Stimulated activated CD4-positive, alpha-beta T cell treated with anti-CD3 and anti-CD28 coated beads, Interleukin-4, amount 100 ng/mL, for 1 hour (primary cell): ENCODE measurements at places on chromosomes 3 and 15.

DNA sequence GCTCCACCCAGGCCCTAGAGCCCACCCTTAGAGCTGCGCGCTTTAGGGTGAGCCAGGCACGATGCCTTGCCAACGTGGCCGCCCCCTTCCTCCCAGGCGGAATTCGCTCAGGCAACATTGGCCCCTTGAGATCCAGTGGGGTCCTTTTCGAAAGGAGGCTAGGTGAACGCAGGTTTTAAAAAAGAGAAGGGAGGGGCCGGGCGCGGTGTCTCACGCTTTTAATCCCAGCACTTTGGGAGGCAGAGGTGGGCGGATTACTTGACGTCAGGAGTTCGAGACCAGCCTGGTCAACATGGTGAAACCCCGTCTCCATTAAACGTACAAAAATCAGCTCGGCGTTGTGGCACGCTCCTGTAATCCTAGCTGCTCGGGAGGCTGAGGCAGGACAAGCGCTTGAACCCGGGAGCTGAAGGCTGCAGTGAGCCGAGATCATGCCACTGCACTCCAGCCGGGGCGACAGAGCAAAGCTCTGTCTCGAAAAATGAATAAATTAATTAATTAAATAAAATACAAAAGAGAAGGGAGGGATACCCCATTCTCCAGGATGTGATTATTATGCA lies 984 bp upstream of the RPP25 start:
- peak; percentile 8 for DNase-seq

DNA sequence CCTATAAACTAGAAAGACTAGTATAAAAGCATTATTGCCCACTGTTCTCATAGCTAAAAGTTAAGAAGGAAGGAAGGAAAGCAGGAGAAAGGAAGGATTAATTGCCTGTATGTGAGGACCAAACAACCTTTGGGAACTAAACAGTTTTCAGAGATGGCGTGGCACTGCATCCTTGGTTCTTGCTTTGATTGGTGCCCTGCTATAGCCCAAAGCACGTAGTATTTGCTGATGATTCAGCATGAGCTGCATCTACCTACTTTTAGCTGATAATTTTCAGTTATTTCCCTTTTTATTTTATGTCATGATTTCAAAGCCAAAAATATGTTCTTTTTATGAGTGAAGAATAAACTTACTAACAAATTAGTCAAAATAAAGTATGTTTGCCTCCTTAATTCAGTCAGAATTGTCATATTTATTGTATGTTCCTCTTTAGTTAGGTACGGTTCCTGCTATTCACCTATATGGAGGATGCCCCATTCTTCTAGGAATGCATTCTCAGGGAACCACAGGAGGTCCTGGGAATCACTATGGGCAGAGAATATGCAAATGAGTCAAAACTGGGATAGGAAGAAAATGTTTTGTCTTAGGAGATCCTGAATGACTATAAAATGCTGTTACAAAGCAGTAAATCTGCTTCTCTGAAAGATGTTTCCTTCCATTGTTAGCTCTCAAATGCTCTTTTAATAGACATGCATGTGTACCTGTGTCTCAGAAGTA lies 65.4 kb upstream of the THSD4 start:
- no peak for DNase-seq

GRCh38 chr15:64166102-64166890 lies 3.5 kb upstream of the PPIB start:
- no peak for DNase-seq

DNA sequence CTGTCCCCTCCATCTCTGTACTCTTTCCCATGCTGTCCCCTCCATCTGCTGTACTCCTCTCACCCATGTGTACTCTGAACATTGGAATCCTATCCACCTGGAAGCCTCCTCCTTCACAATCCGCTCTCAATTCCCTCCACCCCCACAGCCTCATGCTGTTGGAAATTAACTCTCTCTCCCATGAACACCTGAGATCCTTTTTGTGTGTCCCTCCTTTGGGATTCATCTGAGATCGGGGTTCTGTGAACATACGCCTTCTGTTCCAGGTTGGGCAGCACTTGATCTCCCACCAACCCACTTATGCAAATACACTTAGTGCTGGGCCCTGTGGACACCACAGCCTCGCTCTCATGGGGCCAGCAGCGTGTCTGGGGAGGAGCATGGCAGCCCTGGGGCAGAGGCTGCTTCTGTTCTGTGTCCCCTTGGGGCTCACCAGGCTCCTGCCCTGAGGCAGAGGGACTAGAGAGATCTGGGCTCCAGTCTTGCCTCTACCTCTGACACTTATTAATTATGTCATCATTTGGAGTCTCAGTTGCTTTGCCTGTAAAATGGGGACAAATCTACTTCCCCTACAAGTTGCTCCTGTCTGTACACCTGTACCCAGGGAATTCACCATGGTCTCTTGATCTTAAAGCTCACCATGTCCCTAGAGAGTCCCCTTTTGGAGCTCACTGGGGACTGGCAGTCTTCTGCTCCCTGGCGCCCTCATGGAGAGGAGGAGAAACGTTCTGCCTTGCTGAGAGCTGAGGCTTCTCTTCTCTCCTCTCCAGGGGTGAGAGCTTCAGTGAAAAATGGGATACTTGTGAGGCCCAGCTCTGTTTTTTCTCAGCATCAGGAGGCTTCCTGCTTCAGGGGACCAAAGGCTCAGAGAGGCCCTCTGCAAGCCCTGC lies 42.7 kb downstream of the ITGA11 start:
- no peak for DNase-seq

DNA sequence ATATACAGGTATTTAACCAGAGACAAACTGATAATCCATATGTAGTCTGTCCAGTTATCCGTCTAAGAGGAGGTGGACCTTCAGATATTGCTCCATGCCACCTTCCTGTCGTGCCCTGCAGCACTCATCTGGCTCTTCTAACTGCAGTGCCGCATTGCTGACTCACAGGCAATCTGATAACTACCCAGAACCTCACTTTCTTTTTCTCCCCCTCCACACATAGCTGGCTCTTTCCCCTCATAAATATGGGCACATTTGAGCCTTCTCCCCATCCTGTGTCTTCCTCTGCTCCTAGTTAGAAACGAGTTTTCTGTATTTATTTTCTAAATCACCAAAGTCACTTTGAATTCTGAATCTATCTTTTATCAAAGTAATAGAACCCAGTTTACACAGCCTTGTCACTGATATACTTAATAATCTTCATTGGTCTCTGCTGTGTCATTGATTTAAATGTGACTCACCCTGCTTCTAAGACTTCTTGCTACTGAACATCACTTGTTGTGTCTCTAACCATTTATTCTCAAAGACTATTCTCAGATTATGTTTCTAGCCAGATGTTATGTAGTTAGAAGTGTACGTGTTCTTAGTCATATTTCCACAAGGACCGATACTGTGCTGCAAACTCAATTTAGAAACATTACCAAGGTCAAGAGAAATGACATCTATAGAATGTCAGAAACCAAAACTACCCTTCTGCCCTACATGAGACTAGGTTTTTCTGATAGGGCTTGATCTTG lies 17.4 kb upstream of the KCNMB2 start:
- no peak for DNase-seq

GRCh38 chr3:10454907-10455544 lies 50.4 kb downstream of the ATP2B2 start:
- no peak for DNase-seq

- DNase-seq, result no peak
These were observed 16.9 kb downstream of the ACAA1 start for GRCh38 chr3:38119821-38120692.

DNA sequence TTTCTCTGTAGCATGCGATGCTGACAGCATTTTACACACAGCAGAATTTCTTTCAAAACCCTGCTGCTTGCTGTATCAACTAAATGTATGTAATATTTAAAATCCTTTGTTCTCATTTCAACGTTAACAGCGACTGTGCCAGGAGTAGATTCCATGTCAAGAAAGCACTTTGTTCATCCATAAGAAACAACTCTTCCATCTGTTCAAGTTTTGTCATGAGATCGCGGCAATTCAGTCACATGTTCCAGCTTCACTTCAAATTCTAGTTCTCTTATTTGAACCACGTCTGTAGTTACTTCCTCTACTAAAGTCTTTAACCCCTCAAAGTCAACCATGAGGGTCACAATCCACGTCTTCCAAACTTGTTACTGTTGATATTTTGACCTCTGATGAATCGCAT lies 50.6 kb downstream of the SMARCC1 start:
- DNase-seq, result no peak

DNA sequence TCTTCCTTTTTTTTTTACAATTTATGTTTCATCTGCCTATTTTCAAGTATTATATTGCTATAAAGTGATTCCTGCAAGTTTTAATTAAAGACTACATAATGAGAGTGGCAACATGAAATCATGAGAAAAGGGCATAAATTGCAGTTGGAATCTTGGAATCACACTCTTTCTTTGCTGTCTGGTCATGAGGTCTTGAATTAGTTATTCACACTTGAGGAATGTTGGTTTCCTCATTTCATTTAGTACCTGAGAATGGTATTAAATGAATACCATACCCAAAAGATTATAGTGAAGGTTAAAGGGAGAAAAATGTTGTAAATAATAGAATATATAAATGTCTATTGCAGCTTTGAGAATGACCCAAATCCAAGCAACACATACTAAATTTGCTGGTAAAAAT lies 25.8 kb upstream of the CNTN3 start:
- DNase-seq, result no peak

GRCh38 chr15:40769274-40770146 lies at the start of gene C15orf62:
Gene C15orf62, plus strand, starts transcription at chr15:40769980. Its CDS starts 516 bp downstream, at chr15:40770496.
- peak; percentile 75 for DNase-seq

- no peak for DNase-seq
These were observed 244.4 kb upstream of the GOLGA6L4 start for GRCh38 chr15:83991163-83991562.

DNA sequence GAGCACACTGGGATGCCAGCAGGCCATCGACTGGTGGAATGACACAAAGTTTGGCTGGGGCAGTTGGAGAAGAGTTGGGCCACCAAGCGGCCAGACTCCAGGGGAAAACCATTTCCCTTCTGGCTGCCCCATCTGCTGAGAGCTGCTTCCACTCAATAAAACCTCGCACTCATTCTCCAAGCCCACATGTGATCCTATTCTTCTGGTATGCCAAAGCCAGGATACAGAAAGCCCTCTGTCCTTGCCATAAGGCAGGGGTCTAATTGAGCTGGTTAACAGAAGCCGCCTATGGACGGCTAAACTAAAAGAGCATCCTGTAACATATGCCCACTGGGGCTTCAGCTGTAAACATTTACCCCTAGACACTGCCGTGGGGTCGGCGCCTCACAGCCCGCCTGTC lies 55.1 kb downstream of the NKIRAS1 start:
- no peak for DNase-seq

DNA sequence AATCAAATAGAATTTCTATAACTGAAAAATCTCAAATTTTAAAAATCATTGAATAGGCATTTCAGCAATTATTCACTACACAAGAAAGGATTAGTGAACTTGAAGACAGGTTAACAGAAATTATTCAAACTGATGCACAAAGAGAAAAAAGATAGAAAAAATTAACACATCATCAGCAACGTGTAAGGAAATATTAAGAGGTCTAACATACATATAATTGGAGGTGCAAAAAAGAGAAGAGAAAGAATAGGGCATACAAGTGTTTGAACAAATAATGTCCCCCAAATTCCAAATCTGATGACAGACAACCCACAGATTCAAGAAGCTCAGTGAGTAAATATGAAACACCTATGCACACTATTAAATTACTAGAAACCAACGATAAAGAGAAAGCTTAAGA lies 57.1 kb downstream of the FBXL2 start:
- DNase-seq, result no peak

- DNase-seq, result no peak
These were observed 16.8 kb downstream of the UBE3A start for GRCh38 chr15:25422021-25422420.

DNA sequence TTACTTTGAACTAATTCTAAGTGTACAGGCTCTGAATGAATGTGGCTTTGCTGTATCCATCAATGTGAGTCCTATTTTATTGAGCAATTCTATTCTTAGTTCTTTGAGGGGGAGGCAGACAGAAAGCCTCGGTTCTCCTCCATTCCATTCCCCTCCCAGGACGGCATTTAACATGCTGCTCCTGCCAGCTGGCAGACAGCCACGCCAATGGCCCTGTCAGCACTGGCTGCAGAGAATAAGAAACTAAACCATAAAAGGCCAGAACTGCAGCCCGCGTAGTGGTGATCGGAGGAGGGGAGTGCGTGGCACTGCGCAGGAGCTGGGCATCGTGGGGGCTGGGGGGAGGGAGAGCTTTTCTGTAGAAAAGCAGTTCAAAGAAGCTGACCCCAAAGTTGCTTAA lies 76.0 kb upstream of the HACD2 start:
- DNase-seq, result no peak

DNA sequence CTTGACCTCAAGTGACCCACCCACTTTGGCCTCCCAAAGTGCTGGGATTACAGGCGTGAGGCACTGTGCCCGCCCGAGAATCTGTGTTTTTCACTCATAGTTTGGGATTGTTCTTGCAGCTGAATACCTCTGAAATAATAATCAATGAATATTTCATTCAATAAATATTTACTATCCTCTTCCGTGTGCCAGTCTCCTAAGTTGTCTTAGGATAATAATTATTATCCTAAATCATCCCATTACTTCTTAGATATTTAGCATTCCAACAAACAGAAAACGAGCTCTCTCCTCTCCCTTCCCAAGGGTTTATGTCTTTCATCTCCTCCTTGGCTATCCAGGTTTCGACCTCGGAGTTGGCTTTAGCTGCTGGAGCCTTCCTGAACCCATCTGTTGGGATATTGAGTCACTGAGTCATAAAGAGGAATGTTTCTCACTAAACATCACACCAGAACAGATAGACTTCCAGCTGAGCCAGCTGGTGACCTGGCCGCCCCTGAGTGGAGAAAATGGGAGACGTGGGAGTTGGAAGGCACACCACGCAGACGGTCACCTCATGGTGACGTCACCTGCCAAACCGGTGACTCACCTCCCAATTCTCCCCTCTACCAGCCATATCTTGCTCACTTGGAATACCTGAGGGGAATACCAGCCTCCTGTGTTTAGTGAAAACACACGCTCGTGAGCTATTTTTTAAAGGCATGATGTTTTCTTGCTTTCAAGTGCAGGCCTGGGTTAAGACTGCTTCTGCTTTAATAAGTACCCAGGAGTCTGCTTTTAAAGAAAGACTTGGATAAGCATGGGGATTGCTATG lies 43.9 kb downstream of the BHLHE40 start:
- no peak for DNase-seq

DNA sequence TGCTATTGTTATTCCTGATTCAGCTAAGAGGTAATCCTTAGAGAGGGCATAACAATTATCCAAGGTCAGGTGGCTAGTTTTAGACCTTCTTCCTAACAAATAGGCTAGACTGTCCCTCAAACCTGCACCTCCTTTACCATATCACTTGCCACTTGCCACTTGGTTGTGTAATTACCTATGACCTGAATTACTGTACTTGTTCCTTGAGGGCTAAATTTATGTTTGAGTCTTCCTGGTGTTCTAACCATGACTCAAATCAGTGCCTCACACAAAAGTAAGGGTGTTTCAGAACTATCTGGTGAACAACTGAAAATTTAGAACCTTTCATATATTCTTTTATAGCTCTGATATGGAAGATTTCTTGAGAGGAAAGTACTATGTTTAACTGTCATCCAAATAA lies 365.8 kb upstream of the SEMA6D start:
- DNase-seq, result no peak

DNA sequence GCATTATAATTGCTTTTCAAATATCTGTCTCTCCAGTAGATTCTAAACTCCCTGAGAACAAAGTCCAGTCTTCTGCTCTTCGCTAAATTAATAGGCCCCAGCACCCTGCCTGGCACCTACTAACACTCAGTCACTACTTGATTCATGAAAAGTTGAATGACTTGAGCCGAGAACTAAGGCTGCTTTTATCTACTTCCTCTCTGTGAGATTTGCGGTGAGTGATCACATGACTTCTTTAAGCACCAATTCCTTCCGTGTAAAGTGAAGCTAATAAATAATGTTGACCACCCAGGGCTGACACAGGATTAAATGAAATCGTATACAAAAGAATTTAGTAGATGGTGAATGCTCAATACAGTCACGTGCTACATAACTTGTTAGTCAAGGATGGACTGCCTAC lies 44.6 kb upstream of the PGPEP1L start:
- DNase-seq, result no peak
